ENCODE measurements at places on chromosomes 6 and 20. TPM values are rescaled to one million over a fixed set of nuclear protein-coding genes. Genes with fewer than 3 reads are reported as not detected.

MAS1 gene
- not detected for total RNA-seq

APOM gene
- total RNA-seq, result not detected

LY6G6D gene
- total RNA-seq, result not detected

CDH4 gene
- total RNA-seq, result 0.54 TPM

ULBP2 gene
- 10.7 TPM for total RNA-seq

EDN3 gene
- total RNA-seq, result not detected

WFDC10B gene
- not detected for total RNA-seq

ZKSCAN8 gene
- 7.2 TPM for total RNA-seq

GSTA2 gene
- not detected for total RNA-seq
